ENCODE measurements at places on chromosomes 11 and 22. TPM values are rescaled to one million over a fixed set of nuclear protein-coding genes. Genes with fewer than 3 reads are reported as not detected.

The FOXRED2 gene
- 3.4 TPM for total RNA-seq

The RAG2 gene
- 195 TPM for total RNA-seq

The VSIG10L2 gene
- 0.09 TPM for total RNA-seq

The OR56A1 gene
- total RNA-seq, result not detected

The CD3G gene
- 227 TPM for total RNA-seq

The SLCO2B1 gene
- 13.0 TPM for total RNA-seq

The OR8G5 gene
- total RNA-seq, result 0.05 TPM

The OR4A16 gene
- not detected for total RNA-seq

The OR8A1 gene
- not detected for total RNA-seq

The WT1 gene
- 0.94 TPM for total RNA-seq

The NXPE4 gene
- not detected for total RNA-seq

The AGBL2 gene
- total RNA-seq, result 2.7 TPM

The SLC5A4 gene
- total RNA-seq, result 0.09 TPM

The SNX32 gene
- 0.38 TPM for total RNA-seq

The HBB gene
- 341 TPM for total RNA-seq

The CSF2RB gene
- 8.5 TPM for total RNA-seq

The PTGDR2 gene
- total RNA-seq, result 10.2 TPM

The GDPD4 gene
- total RNA-seq, result not detected

The RAB38 gene
- 9.9 TPM for total RNA-seq

The SPTY2D1 gene
- 10.2 TPM for total RNA-seq

The COMMD9 gene
- 63.6 TPM for total RNA-seq

The DNAJB7 gene
- total RNA-seq, result not detected

The HSCB gene
- 9.3 TPM for total RNA-seq

The FBLN1 gene
- 9.3 TPM for total RNA-seq

The OR4D5 gene
- total RNA-seq, result not detected

The SCUBE1 gene
- total RNA-seq, result 0.52 TPM

The PGAP2 gene
- total RNA-seq, result 10.5 TPM

The AIFM3 gene
- 0.57 TPM for total RNA-seq

The C1QTNF5 gene
- total RNA-seq, result 4.2 TPM

The KCNK4 gene
- not detected for total RNA-seq

The FGF19 gene
- 0.09 TPM for total RNA-seq

The SCGB1D2 gene
- 0.80 TPM for total RNA-seq

The MS4A7 gene
- 13.4 TPM for total RNA-seq

The ISX gene
- total RNA-seq, result not detected

The OR52H1 gene
- 0.05 TPM for total RNA-seq

The SCN4B gene
- total RNA-seq, result 2.1 TPM

The ANO5 gene
- 0.99 TPM for total RNA-seq

The NLRP10 gene
- total RNA-seq, result not detected

The OR4X1 gene
- total RNA-seq, result not detected

The DTX4 gene
- total RNA-seq, result 1.6 TPM

Data from thymus (tissue), 14 donors.